ENCODE measurements at places on chromosomes 7 and 10. TPM values are rescaled to one million over a fixed set of nuclear protein-coding genes. Genes with fewer than 3 reads are reported as not detected.

ADAM12 gene
- 1.9 TPM for total RNA-seq

IL6 gene
- 1.7 TPM for total RNA-seq

- no peaks in the 10 kb centered on the region for H3K27me3 ChIP-seq
- no peak overlapping the region for H3K27ac ChIP-seq
- no peaks in the 10 kb centered on the region for H3K36me3 ChIP-seq
These were observed 8.3 kb upstream of the MMP21 start for GRCh38 chr10:125783957-125784356.

GRCh38 chr10:71099731-71100361 lies 112.5 kb upstream of the UNC5B start:
- H3K27me3 ChIP-seq, result peaks cover 19% of the 10 kb centered on the region
- H3K4me1 ChIP-seq, result no peaks in the 10 kb centered on the region
- H3K4me3 ChIP-seq, result no peak overlapping the region
- no peak for DNase-seq
- no peaks in the 10 kb centered on the region for H3K36me3 ChIP-seq

ORC5 gene
- total RNA-seq, result 11.8 TPM

- DNase-seq, result no peak
- H3K27ac ChIP-seq, result no peak overlapping the region
- no peaks in the 10 kb centered on the region for H3K36me3 ChIP-seq
These were observed 64.1 kb downstream of the PTPRZ1 start for GRCh38 chr7:121936951-121937623.

DNA sequence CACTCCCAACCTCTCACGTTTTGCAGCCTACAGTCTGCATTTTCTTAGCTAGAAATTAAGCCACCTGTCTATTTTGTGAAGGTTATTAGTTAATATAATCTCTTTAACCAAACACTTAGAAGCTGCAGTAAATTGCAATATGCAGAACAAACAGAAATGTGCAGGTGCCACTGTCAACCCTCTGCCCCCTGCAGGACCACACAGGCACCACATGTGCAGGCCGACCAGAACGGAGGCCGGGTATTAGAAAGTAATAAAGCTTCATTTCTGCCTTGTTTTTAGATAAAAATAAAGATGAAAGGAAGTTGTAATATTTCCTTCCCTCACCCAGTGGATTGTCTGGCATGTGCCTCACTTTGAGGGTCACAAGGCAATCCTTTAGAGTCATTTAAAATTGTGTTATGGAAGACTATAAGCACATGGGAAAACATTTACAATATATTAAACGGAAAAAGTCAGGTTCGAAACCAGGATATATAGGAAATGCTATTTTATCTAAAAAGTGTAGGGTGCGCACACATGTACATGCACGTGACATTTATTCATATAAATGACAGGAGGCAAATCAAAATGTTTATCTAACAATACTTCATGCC lies 158.2 kb downstream of the ARHGAP12 start:
- H3K27me3 ChIP-seq, result no peaks in the 10 kb centered on the region
- no peaks in the 10 kb centered on the region for H3K4me1 ChIP-seq
- peak; percentile 37 for DNase-seq

DNA sequence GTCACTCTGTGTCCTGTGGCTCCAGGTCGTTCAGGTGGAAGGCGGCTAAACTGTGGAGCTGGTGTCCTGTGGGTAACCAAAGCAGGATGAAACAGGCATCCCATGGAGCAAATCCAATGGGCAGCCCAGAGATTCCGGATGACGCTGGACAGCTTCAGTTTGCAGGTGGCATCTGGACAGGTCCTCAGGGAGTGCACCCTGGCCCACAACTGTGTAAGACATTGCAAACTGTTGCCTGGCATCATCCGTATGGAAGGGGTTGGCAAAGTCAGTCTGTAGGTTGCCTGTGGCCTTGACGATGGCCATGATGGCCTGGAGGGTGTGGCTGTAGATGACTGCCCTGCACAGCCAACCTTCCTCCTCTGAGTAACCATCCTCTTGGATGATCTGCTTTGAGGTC lies 35.5 kb downstream of the RPS24 start:
- H3K27me3 ChIP-seq, result no peaks in the 10 kb centered on the region
- DNase-seq, result no peak

GRCh38 chr7:68070992-68071391 lies 1074.4 kb downstream of the TYW1 start:
- no peaks in the 10 kb centered on the region for H3K4me1 ChIP-seq
- H3K4me3 ChIP-seq, result no peak overlapping the region
- H3K27ac ChIP-seq, result no peak overlapping the region
- no peaks in the 10 kb centered on the region for H3K27me3 ChIP-seq

DNA sequence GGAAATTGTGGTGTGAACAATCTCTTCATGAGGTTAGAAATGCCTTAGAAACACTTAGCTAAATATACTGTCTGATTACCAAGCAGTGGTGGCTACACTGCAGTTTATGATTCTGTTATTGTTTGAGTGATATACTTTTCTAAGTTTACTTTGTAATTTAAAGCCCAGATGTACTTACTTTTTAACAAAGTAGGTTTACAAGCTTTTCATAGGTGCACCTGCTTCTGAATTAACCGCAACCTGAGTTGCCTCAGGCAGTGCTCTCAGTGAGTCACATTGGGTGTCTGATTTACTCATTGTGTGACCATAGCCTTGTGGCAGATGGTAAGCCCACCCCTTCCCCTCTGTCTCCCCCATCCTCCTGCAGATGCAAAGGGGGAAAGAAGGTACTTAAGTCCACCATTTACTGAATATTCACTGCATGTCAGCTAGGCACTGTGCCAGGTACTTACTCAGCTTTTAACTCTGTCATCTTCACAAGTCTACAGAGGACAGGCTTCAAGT lies 9.0 kb downstream of the MTURN start:
- DNase-seq, result no peak
- peaks cover 2% of the 10 kb centered on the region for H3K4me1 ChIP-seq
- H3K27me3 ChIP-seq, result no peaks in the 10 kb centered on the region
- no peaks in the 10 kb centered on the region for H3K36me3 ChIP-seq
- no peak overlapping the region for H3K27ac ChIP-seq
